ENCODE measurements at places on chromosomes 2 and 18.
A peak's percentile ranks its signal among the peaks of the same experiment; 100 is the strongest.

DNA sequence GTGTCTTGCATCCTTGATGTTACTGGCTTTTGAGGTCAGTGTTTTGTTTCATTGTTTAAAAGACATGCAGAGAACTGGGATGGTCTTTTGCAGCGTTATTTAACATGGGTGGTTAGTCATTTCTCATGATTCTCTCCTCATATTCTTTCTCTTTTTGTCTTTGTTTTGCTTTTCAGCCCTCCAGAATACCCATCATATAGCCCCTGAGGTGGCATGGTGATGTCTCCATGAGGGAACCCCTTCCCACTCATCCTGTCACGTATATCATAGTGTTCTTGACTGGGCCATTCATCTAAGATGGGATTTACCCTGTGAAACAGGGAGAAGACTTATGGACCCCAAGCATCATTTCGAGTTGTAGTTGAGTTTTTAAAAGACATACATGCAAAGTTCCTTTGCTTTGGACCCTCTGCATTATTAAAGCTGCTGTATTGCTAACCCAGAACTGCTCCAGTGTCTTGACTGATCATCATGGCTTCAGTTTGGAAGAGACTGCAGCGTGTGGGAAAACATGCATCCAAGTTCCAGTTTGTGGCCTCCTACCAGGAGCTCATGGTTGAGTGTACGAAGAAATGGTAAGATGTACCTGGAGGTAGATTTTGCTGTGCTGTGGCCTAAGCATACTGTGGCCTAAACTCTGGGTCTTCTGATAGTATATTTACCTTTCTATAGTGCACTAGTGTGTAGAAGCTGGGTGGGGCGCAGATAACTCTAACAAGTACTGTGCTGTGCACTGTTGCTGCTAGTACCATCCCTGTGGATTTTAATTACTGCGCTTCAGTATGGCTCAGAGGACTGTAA lies 1.4 kb downstream of the EHBP1 start:
- DNase-seq = no peak

DNA sequence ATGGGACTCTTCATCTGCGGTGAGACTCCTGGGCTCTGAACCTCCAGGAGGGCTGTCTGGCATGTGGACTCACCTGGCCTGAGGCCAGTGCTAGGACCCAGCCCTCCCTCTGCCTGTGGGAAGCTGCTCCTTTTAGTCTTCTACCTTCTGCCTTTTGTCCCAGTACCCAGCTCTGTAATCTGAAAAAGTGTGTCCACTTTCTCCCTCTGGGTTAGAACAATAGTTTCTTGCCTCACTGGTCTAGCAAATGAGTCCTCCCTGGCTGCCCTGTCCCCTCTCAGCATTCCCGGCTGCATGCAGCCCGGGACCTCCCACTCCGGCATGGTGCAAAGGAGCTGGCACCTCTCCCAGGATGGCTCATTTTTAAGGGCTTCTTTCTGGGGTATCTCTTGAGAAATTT lies 25.9 kb downstream of the GKN2 start:
- DNase-seq = no peak

DNA sequence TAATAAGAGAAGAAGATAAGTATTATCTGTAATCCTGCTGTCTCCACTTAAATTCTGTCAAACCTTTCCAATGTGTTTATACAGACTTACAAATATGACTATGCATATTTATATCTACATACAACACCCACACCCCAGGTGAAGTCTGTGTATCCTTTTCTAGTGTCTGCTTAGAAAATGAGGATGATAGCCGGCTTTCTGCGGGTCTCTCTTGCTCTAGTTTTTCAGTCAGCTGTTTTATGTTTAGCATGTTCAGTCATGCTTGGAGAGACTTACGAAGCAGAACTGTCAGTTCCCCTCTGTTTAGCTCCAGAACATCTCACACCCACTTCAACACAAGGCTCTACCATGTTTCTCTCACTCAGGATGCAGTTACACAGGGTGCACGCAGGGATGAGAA lies 137.3 kb upstream of the NFATC1 start:
- DNase-seq = no peak

GRCh38 chr18:29225351-29225750 lies 1048.4 kb upstream of the CDH2 start:
- no peak for DNase-seq

DNA sequence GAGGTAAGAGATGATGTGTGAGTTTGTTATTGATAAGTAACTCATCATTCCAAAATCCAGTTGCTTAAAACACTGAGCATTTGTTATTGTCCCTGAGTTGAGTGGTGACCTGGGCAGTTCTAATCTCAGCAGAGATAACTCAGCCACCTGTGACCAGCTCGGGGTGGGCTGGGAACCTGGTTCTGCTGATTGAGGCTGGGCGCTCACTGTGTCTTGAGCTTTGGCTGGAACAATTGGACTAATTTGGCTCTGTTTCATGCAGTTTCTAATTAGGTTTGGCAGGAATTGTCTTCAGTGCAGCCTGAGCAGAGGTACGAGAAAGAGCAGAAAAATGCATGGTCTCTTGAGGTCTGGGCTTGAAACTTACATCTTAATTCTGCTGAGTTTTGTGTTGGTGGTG lies 144.7 kb downstream of the RNF144A start:
- DNase-seq = no peak

GRCh38 chr2:77834360-77835002 lies 312.3 kb upstream of the LRRTM4 start:
- DNase-seq = no peak

GRCh38 chr18:35971661-35972196 lies 750 bp upstream of the RMP24 start:
- DNase-seq = no peak

DNA sequence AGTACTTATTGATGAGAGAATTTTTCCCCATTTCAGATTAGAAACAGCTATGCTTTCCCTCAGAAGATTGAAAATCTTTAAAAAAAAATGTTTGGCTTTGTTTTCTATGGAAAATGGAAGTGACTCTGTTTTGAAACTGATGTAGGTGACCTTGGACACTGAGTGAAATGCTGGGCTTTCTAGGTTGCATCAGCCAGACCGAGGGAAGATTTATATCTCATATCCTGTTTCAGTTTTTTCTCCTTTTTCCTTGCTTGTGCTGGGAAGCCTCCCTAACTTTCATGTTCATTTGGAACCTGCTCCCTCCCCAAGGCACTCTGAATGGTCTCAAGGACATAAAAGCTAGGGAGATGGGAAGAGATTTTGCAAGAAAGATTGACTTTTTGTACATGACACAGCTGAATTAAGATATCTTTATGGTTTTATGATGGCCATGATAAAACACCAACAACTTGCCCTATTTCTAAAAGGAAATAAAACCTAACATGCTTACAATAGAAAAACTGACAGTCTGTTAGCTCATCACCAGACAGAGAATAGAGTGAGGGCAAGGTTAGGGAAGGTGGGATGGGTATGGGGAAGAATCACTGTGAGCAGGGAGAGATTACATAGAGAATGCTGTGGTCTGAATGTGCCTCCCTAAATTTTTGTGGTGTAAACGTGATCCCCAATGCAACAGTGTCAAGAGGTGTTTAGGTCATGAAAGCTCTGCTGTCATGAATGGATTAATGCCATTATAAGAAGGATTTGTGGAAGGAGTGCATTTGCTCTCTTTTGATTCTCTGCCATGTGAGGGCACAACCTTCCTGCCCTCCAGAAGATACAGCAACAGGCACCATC lies 249.7 kb downstream of the TPGS2 start:
- DNase-seq = no peak

- no peak for DNase-seq
Measured at GRCh38 chr2:134120406-134120732, 133.5 kb upstream of the MGAT5 start.

- DNase-seq = no peak
Measured at GRCh38 chr18:23212161-23212560, 76.9 kb downstream of the CABLES1 start.

- no peak for DNase-seq
Measured at GRCh38 chr2:55555977-55556376, 36.5 kb downstream of the CFAP36 start.

GRCh38 chr2:222355860-222356259 lies 57.1 kb upstream of the PAX3 start:
- DNase-seq = no peak

DNA sequence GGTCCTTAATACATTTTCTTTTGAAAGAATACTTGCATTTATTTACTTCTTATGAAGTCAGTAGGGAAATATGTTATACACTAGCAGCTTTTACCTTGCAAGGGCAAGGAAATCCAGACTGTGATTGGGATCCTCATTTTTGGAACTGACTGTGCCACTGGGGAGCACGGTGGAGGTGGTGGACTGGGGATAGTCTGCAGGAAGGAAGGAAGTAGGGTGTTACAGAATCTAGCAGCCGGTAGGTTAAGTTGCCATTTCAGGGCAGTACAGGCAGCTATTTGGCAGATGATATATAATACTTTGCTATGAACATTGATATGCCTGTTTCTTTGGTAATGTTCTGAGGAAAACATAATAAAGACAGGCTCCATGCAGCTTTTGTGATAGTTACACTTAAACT lies 238.3 kb downstream of the PHLPP1 start:
- DNase-seq = no peak

GRCh38 chr2:233443511-233444183 lies 89.4 kb downstream of the DGKD start:
- DNase-seq = peak; percentile 71

DNA sequence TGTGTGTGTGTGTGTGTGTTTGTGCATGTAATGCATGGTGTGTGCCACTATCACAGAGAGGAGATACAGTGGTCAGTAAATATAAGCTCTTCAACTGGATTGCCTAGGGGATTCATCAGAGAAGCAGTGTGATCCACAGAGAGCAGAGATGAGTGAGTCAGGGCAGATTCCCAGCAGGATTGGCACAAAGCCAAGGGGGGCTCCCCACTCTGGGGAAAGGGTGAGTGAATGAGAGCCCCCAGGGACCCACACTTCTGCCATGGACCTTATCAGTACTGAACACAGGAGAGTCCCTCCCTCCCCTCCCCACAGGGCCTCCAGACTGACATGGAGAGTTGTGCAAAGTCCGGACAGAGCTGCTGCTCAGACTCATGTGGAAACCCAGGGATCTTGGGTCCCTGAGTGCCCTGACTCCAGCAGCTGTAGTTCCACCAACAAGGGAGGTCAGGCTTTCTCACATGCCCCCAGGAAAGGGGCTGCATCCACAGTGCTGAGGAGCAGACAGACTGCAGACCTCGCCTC lies 748.8 kb downstream of the NR4A2 start:
- no peak for DNase-seq

GRCh38 chr2:219739866-219740440 lies 112.5 kb downstream of the SLC4A3 start:
- no peak for DNase-seq

DNA sequence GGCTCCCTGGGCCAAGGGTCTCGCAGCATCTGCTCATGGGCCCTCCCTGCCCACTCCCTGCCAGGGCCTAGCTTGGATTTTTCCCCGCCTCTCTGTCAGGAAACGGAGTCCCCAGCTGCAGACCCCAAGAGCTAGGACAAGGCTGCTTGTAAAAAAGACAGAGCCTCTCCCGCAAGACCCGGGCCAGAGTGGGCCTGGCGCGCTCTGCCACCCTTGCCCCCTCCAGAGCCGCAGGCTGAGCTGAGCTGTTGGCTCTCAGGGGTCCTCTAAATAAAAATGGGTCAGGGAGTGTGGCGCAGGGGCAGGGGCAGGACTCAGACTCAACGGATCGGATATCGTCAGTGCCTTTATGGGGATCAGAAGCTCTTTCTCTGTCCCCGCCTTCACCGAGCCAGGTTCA lies 112.6 kb downstream of the CABLES1 start:
- DNase-seq = no peak

DNA sequence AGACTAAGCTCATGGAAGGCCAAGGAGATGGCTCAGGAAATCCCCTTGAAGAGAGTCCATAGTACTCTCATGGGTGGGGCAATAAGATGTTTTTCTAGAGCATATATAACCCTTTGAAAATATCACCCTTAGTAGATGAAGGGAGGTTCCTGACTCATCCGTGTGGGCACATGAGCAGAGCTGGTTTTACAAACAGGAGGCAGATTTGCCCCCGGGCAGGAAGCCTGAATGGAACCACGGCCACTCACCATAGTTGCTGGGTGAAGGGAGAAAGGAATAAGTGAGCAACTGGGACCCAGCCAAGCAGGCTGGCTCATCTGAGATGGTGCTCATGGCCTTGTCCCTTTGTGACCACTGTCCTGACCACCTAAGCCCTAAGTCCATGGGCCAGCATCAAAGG lies 29.0 kb upstream of the MAPRE3 start:
- DNase-seq = no peak

DNA sequence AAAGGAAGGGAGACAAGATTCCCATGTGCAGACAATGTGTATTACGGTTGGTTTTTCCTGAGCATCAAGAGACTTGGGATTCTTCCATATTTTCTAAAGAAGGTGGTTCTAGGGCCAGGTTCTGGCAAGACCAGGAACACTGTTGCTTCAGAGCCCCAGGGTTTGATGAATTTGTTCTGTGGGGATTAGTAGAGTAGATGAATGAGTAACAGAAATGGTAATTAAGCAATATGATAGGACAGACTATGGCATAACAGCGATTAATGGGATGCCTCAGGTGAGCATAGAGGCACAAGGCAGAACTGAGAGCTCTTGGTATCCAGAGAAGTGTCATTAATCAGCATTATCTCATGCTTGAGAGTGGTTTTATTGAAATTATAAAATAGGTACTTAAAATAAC lies 82.8 kb upstream of the PNPT1 start:
- DNase-seq = no peak

GRCh38 chr2:7618031-7618430 lies 700.8 kb downstream of the RNF144A start:
- DNase-seq = no peak

- DNase-seq = no peak
Measured at GRCh38 chr2:146579147-146579930, 1265.5 kb upstream of the ACVR2A start.

DNA sequence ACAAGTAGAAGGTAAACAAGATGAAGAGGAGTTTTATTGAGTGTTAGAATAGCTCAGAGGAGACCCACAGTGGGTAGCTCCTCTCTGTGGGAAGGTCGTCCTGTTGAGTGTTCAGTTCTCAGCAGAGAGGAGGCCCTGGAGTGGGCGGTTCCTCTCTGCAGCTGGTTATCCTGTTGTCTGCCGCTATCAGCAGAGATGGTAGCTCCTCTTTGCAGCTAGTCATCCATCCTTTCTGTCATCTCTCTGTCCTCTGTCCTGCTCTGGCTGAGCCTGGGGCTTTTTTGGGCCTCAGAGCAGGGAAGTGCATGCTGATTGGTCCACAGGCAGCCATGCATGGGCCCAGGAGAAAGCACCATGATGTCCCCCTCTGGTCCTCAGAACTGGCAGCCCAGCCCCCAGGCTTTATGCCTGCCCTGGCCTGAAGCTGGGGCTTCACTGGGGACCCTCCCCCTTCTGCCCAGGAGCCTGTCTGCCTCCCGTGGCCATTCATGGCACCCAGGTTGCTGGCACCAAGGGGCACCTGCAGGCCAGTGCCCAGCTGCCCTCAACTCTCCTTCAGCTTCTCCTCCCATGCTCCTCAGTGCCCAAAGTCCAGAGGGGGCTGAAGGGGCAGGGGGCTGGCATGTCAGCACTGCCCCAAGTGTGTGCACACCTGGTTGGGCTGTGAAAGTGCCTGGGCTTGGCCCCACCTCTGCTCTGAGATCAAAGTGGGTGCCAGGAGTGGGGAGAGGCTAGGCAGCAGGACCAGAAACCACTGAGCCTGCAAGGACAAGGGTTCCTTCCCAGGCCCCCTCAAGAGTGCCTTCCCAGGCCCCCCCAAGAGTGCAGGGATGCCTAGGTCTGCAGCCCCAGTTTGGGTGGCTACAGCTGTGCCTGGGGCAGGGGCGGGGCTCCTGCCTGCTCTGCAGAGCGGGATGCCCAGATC lies 98.7 kb downstream of the TWIST2 start:
- DNase-seq = no peak

GRCh38 chr2:207040696-207041095 lies 101.4 kb downstream of the CPO start:
- no peak for DNase-seq

GRCh38 chr2:13002536-13003331 lies 286.0 kb downstream of the TRIB2 start:
- no peak for DNase-seq

- DNase-seq = no peak
Measured at GRCh38 chr2:46554397-46554796, 75.0 kb downstream of the TMEM247 start.
